Choroid plexus epithelial cell (primary cell): ENCODE measurements at places on chromosomes 5 and 9.
A peak's percentile ranks its signal among the peaks of the same experiment; 100 is the strongest.

DNA sequence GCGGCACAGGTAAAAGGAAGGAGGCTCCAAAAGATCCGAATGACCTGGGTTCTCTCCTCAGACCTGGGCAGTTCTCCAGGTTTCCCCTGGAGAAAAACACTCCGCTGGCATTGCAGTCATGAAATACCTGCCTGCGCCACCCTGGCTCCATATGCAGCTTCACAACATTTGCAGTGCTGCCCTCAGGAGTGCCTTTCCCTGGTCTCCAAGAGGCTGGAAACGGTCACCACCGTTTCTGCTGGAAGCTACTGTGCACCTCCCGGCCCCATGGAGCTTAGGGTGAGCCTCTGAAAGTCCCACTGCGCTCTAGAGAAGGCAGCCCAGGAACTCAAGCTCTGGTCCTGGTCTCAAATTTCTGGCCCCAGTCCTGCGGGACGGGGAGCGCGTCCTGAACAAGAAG is 670 bp downstream of the UGT3A1 start:
- no peak for DNase-seq

- no peak for DNase-seq
Observed at GRCh38 chr9:5178126-5178805, 7.2 kb downstream of the INSL6 start.

DNA sequence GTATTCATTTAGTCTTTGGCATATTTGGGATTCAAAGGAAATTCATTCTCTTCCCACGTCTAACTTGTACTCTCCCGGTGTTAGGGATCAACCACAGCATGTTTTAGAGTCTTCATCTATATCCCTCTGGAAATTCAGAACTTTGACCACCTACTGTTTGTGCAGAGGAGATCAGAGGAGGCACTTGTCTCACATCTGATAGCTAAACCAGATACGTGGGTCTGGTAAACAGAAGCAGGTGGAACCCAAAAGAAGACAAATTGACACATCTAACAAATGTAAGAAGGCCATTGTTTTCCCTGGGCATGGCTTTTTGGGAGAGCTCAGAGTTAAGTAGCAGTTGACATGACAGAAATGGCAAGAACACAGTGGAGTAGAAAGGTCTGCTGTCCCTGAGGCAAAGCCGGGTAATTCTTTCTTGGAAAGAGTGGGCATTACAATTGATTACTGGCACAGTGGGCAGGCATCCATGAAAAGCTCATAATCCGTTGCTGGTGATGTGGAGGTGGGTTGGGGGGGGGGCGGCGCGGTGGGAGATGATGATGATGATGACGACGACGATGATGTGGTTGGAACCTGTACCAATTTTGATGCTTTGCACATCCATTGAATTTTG is 27.5 kb downstream of the PIP5K1B start:
- no peak for DNase-seq

- peak; percentile 62 for DNase-seq
Observed at GRCh38 chr5:107570805-107571531, 99.8 kb downstream of the EFNA5 start.

GRCh38 chr9:133144904-133145851 is 18.5 kb downstream of the GBGT1 start:
- no peak for DNase-seq

- no peak for DNase-seq
Observed at GRCh38 chr9:74762950-74763349, 124.8 kb downstream of the TRPM6 start.

- DNase-seq: peak; percentile 37
Observed at GRCh38 chr9:30630459-30630858, 1754.0 kb upstream of the ACO1 start.

GRCh38 chr9:34633851-34634550 is 3.6 kb downstream of the SIGMAR1 start:
- peak; percentile 80 for DNase-seq

GRCh38 chr5:17315710-17316221 is 98.3 kb downstream of the BASP1 start:
- peak; percentile 63 for DNase-seq

DNA sequence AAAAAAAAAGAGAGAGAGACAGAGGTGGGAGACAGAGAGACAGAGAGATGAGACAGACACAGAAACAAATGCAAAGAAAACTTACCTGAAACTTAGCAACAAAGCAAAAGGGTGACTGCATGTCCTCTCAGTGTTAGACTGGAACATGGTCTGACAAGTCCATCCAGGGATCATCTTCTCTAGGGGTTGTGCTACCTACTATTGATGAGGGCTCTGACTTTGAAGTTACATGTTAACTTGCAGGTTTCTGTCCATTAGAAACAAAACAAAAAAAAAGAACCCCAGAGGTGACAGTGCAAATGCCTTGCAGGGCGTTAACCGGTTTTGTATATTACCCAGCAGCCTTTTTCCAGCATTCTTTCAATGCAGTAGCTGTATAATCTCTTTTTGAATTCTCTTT is 13.6 kb upstream of the SPARC start:
- DNase-seq: no peak

DNA sequence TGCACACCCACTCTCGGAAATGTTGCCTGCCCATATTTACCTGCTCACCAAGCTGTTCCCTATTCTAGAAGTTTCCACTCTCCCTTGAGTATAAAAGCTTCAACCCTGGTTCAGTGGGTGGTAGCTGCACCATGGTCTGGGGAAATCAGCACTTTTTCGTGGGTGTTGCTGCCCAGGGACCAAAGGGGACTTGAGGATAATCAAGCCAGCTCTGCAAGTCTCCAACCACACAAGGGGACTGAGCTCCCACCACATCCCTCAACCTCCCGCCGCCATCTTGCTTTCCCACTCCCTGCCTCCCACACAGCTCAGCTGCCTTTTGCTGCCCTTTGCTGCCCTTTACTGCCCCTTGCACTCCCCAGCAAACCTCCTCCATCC is 210.0 kb downstream of the AUH start:
- no peak for DNase-seq

GRCh38 chr5:39424736-39425637 is at the start of gene DAB2:
DAB2 (minus strand) TSS chr5:39424980; CDS start chr5:39394320, 30,660 bp downstream.
- DNase-seq: peak; percentile 97

- DNase-seq: no peak
Observed at GRCh38 chr9:136975644-136976043, 1.7 kb upstream of the PTGDS start.

GRCh38 chr5:93583768-93584595 is 960 bp downstream of the NR2F1 start:
- no peak for DNase-seq

GRCh38 chr5:107365320-107366109 is 305.2 kb downstream of the EFNA5 start:
- peak; percentile 95 for DNase-seq

- DNase-seq: no peak
Observed at GRCh38 chr5:87649455-87649854, 236.7 kb upstream of the CCNH start.

- no peak for DNase-seq
Observed at GRCh38 chr5:6556089-6556801, 76.6 kb downstream of the NSUN2 start.

DNA sequence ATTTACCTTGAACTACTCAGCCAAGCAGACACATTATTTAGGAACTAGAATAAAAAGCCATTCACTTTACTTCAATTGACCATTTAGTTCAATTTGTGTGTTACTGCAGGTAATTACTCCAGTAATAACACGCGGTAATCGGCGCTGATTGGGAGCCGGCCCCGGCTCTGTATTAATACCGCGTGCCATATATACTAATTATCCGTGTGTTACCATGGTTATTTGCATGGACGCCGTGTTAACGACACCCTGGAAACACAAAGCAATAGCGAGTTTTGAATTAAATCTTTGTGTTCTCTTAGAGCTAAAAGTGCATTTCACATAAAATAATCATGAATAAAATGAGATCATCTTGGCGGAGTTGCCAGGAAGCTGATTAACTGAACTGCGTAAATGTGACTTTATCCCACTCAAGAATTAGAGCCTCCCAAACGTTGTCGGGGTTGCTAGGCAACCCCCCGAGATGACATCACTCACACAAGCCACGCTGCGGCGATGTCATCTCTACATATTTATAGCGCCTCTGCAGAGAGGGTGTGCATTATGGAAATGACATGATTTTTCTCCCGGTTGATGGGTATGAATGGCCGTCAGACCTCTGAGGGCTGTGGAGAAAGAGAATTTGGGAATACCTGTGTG is 41.4 kb upstream of the RNU6ATAC start:
- no peak for DNase-seq

DNA sequence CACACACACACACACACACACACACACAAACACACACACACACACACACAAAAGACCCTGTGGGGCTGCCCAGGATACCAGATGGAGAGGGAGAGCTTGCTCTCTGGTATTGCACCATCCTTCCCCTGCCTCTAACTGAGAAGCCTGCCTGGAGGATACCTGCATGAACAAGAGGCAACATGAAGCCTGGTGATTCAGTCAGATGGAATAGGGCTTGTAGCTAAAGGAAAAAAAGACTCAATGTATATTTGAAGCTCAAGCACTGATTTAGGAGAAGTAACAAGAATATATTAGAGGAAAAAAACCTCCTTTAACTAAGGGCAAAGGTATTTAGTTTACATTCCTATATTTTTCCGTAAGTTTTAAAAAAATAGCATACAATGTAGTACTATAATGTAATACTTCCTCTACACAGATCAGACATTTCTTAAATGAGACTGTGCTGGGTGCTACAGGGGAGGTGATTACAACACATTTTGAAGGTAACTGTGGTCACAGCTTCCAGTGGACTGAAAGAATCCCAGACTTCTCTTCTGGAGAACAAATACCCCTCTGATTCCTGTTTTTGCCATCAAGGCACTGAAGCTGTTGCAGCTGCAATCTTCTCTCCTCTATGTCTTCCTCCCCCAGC is 169.3 kb downstream of the DCP2 start:
- DNase-seq: peak; percentile 64

DNA sequence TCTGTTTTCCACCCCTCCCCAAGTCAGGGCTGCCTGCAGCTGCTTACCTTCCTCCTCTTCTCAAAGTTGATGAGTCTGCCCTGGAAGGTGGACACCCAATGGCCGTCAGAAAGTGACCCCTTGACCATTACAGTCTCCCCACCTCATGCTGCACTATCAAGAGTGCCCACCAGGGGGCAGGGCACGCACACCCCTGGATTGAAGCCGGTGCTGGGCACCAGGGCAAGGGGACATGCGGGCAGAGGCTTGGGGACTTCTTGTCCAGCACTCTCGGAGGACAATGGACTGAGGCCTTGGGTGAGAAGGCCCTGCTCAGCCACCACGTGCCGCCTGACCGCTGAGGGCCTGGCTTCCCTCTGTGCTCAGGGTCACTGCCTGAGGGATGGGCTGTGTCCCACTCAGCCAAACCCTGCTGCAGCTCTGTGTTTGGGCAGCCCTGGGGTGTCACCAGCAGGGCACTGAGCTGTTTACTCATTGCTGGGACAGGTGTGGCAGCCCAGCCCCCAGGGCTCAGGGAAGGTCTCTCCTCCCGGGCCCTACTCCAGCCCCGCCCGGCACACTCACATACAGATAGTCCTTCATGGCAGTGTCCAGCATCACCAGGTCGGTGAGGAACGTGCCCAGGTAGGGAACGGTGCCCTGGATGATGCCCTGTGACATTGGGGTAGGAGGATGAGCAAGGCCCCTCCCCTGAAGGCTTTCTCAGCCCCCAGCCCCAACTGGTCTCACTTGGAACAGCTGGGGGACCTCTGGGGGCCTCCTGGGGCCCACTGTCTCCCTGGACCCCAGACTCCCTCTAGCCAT is 17.7 kb downstream of the RALGDS start:
- peak; percentile 38 for DNase-seq

- no peak for DNase-seq
Observed at GRCh38 chr9:124469011-124469832, 19.0 kb downstream of the ADGRD2 start.

GRCh38 chr5:40041452-40041851 is 616.7 kb upstream of the DAB2 start:
- no peak for DNase-seq

GRCh38 chr9:37801287-37801850 is 772 bp downstream of the DCAF10 start:
- DNase-seq: peak; percentile 21

GRCh38 chr9:102551346-102551745 is 443.8 kb upstream of the CYLC2 start:
- no peak for DNase-seq

DNA sequence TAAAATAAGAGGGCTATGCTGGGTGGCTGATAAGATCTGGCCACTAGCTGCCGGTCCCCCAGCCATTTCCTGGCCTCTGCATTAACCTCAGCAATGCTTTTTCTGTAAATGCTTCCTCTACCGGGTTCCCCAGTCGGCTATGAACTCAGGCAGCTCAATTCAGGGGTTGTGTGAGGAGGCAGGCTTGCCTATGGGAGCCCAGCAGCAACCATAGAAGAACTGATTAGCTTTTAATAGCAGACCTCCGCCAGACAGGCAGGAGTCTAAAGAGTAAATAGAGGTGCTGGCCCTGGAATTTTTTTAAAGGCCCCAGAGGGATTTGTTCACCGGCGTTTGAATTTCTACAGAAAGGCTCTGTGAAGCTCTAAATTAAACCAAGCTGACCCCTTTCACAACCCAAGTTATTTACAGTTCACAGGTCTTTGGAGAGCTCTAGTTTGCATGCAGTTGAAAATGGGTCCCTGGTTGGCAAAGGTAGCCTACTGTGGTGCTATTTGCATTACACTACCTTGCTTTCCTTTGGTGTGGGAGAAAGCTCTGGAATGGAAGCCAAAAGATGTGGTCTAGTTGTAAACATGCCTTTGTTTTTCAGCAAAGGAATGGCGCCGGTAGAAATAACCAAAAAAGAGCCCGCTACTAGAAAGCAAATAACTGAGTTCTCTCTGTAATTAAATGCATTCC is 289.7 kb upstream of the SEMA6A start:
- peak; percentile 2 for DNase-seq

GRCh38 chr5:160260881-160261815 is 31.8 kb downstream of the FABP6 start:
- peak; percentile 99 for DNase-seq

GRCh38 chr5:52776116-52776515 is 11.6 kb upstream of the ITGA1 start:
- DNase-seq: no peak

- DNase-seq: no peak
Observed at GRCh38 chr9:99391937-99392594, 170.0 kb downstream of the SEC61B start.

- peak; percentile 53 for DNase-seq
Observed at GRCh38 chr5:59577485-59577884, 316.0 kb downstream of the PDE4D start.

DNA sequence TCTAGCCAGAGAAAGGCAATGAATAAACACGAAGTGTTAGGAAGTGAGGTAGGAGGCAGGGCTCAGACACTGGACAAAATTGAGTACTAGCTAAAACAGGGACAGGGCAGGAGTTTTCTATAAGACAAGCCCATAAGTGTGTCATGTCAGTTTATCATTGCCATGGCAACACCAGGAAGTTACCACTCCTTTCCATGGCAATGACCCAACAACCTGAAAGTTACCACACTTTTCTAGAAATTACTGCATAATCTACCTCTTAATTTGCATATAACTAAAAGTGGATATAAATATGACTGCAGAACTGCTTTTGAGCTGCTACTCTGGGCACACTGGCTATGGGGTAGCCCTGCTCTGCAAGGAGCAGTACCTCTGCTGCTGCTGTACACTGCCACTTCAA is 442.5 kb upstream of the COX7C start:
- DNase-seq: no peak

GRCh38 chr9:129322022-129322621 is 144.1 kb upstream of the IER5L start:
- DNase-seq: no peak

- DNase-seq: no peak
Observed at GRCh38 chr5:72154076-72154756, 46.9 kb downstream of the MAP1B start.

GRCh38 chr9:127776195-127776923 is 2.1 kb downstream of the SH2D3C start:
- no peak for DNase-seq
